ENCODE measurements at places on chromosomes 7 and 10. TPM values are rescaled to one million over a fixed set of nuclear protein-coding genes. Genes with fewer than 3 reads are reported as not detected.

- H3K4me1 ChIP-seq, result no peaks in the 10 kb centered on the region
- H3K27ac ChIP-seq, result no peak overlapping the region
Measured at GRCh38 chr7:25967278-25968204, 184.5 kb upstream of the NFE2L3 start.

The COPS6 gene
- total RNA-seq, result 66.1 TPM

The PAX4 gene
- total RNA-seq, result not detected

The EIF4EBP2 gene
- total RNA-seq, result 59.7 TPM

The DNAH11 gene
- total RNA-seq, result 12.8 TPM

DNA sequence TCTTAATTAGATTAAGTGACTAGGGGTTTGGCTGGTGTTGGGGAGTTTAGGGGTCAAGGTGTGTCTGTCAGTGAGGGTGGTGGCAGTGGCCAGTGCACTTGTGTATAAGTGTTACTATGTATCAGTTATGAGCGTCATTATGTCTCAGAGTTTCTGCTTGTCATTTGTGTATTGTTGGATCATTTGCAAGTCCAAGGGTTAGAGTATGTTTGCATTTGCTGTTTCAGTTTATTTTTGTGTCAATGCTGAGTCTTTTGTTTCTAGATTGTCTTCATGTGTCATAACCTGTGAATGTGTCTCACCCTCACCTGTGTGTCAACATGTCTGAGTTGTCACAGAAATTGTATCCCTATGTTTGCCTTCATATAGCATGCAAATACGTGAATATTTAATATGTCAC, 97.5 kb upstream of the PAX2 start:
- no peaks in the 10 kb centered on the region for H3K4me1 ChIP-seq
- H3K27me3 ChIP-seq, result peaks cover 16% of the 10 kb centered on the region
- no peak overlapping the region for H3K4me3 ChIP-seq

- no peaks in the 10 kb centered on the region for H3K4me1 ChIP-seq
- H3K27me3 ChIP-seq, result no peaks in the 10 kb centered on the region
- no peak overlapping the region for H3K27ac ChIP-seq
- no peak for DNase-seq
- H3K4me3 ChIP-seq, result no peak overlapping the region
Measured at GRCh38 chr10:63994371-63994770, 473.2 kb downstream of the REEP3 start.

- DNase-seq, result no peak
- H3K27ac ChIP-seq, result no peak overlapping the region
- H3K36me3 ChIP-seq, result no peaks in the 10 kb centered on the region
- H3K4me3 ChIP-seq, result no peak overlapping the region
Measured at GRCh38 chr10:128096486-128097199, 29.6 kb downstream of the MKI67 start.

- H3K27ac ChIP-seq, result peak overlapping the region; percentile 67
- no peaks in the 10 kb centered on the region for H3K4me1 ChIP-seq
- H3K4me3 ChIP-seq, result no peak overlapping the region
- no peaks in the 10 kb centered on the region for H3K36me3 ChIP-seq
Measured at GRCh38 chr10:45354261-45354660, 19.8 kb upstream of the ALOX5 start.

GRCh38 chr10:129329385-129330055, 137.5 kb upstream of the MGMT start:
- H3K27me3 ChIP-seq, result peaks cover 20% of the 10 kb centered on the region
- H3K4me3 ChIP-seq, result no peak overlapping the region
- no peaks in the 10 kb centered on the region for H3K4me1 ChIP-seq
- no peak for DNase-seq
- H3K36me3 ChIP-seq, result no peaks in the 10 kb centered on the region

The DDC gene
- 3.1 TPM for total RNA-seq

The SAP25 gene
- 8.8 TPM for total RNA-seq

The PRXL2A gene
- 42.8 TPM for total RNA-seq

The EGR2 gene
- total RNA-seq, result 0.82 TPM

All from lung (tissue), 17 donors.